T-helper 22 cell (primary cell): ENCODE measurements at places on chromosomes 2 and 18.

- no peak for DNase-seq
Observed at GRCh38 chr2:240961910-240962299, 36.5 kb upstream of the SNED1 start.

DNA sequence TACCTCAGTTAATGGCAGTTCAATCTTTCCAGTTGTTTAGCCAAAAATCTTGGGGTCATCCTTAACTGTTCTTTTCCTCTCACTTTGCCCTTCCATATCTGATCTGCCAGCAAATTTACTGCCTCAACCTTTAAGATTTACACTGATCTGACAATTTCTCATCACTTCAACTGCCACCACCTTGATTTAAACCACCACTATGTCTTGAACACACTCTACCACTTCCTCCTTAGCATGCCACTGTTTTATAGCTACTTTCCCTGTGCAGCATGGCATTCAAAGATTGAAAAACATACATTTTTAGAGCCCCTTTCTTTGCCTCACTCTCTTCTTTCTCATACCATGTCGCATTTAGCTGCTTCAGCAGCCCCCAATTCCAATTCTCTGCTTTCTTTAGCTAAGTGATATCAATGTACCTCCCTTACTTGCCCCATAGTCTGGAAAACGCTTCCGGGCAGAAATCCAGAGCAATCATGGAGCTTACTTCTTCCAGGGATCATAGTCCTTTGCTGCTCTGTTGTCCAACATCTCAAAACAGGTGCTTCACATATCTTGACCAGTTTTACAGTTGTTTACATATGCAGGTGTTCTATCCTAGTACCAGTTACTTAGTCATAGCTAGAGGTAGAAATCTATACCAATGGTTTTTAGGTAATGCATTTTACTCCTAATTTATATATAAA lies 10.9 kb downstream of the PGAP1 start:
- no peak for DNase-seq

DNA sequence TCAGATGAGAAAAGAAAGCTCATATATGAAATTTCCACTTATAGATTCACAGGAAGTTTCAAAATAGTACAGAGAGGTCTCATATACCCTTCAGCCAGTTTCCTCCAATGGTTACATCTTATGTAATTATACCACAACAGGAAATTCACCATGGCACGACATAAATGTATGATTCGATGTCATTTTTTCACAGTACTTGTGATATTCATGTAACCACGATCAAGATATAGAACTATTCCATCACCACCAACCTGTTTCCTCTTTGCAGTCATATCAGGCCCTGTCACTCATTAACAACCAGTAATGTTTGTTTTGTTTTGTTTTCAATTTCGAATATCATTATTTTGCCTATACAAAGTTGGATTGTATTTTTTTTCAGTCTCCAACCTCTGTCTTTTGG lies 314.3 kb upstream of the POU3F3 start:
- DNase-seq, result no peak

GRCh38 chr18:26546875-26547645 lies 1.3 kb downstream of the KCTD1 start:
- no peak for DNase-seq

GRCh38 chr2:19261061-19261460 lies 97.4 kb downstream of the OSR1 start:
- no peak for DNase-seq

DNA sequence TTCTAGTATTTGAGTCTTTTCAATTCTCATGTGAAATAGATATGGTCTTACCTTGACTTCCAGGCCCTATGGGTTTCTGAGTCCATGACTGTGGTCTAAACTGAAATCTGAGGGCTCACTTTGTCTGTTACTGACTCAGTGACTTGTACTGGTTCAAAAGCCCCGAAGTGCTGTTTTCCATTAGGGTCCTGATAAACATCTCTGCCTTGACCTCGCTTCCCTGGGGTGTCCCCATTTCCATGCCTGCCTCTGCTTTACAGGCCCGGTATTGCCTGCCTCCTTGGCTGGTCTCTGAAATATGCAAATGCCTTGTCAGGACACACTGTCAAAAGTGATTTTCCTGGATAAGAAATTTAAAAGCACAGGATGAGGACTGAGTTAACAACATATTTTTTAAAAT lies 538.8 kb downstream of the SOCS6 start:
- no peak for DNase-seq

GRCh38 chr18:59276047-59276446 lies 2.8 kb upstream of the RAX start:
- no peak for DNase-seq

GRCh38 chr2:179341152-179341866 lies 76.7 kb upstream of the SESTD1 start:
- DNase-seq, result no peak
